ENCODE measurements at places on chromosomes 16 and 17.

GRCh38 chr16:15874745-15875314 lies 13.6 kb downstream of the CEP20 start:
- no peak for DNase-seq

DNA sequence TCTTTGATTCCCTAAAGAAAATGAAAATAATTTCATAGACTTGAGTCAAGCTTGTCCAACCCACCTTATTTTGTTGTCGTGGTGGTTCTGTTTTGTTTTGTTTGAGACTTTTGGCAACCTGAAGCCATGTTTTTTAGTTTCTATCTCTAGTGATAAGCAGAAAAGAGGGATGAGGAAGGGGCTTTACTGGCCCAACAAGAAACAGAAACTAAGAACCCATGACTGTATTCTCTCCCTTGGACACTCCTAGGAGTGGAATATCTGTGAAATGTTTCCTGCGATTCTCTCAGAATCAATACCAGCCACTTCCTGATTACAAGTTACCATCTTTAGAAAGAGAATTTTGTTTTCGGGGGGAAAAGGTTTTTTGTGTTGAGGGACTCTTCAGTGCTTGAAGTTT lies 207.5 kb downstream of the PRKCA start:
- no peak for DNase-seq

DNA sequence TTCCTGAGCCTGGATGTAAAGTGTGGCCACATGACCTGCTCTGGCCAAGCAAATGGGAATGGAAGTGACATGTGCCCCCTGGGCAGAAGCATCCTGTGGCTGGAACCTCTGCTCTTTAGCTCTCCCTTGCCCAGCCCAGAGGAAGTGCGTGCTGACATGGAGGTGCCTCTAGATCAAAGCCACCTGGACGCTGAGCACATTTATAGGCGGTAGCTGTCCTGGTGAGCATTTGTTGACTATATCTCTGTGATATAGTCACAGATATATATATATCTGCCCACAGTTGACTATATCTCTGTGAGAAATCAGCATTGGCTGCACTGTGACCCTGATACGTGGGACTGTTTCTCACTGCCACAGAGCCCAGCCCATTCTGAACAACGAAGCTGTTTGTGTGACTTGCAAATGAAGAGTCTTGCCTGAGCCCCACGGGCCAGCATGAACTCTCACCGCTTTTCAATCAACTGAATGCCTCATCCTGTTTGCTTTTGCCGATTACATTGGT lies 118.8 kb downstream of the C16orf95 start:
- DNase-seq: no peak

DNA sequence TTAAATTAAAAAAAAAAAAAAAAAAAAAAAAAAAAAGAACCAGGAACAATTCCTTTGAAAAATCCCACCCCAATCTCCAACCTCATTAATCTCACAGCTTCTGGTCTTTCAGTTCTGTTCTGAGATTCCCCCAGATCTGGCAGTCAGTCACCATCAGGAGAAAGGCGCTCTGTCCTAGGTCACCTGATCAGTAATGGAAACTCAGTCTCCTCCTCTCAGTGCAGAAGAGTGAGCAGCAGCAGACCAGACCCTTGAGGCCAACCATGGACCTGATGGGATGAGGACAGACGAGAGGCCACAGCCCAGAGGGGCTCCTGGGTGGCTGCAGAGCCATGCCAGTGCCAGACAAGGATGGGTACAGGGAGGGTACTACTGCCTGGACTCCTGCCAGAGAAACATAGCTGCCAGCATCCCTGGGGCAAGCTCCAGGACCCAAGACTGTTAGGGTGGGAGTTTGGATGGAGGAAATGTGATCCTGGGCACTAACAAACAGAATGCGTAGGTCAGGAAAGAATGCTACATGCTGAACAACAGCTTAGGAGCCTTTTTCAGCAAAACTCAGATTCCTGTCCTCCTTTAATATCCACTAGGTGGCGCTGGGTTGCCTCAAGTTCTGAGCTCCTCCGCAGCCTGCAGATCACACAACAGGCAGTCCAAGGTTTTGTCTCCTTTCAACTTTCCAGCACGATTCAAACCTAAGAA lies 28.7 kb downstream of the MPG start:
- DNase-seq: no peak

DNA sequence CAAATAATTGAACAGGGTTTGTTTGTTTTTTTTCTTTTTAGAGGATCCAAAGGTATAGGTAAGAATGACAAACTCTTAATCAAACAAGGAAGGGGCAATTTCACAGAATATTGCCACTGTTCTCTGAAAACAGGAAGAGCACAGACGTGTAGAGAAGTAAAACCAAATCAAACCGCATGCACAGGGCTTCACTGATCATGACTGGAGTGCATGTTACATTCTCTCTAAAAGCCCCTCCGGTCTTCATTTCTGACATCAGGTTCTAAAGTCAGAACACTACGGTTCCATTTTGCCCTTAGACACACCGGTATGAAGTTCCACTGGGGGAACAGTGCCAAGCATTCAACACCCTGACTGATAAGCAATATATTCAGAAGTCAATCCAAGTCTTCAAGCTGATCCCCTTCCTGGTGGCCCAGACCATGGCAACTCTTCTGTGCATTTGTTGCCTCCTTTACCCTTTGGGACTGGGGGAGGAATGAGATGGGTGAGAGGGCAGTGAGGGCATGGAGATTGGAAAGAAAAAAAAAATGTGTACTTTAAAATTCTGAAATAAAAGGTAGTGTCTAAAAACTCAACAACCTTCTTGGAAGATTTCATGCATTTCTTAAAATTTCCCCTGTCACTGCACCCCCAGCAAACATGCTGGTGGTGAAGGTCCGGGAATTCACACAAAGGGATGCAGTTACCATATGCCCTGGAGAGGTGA lies 1.4 kb downstream of the MMD start:
- DNase-seq: no peak

- DNase-seq: no peak
Observed at GRCh38 chr17:39098588-39098987, 52.8 kb downstream of the PLXDC1 start.

DNA sequence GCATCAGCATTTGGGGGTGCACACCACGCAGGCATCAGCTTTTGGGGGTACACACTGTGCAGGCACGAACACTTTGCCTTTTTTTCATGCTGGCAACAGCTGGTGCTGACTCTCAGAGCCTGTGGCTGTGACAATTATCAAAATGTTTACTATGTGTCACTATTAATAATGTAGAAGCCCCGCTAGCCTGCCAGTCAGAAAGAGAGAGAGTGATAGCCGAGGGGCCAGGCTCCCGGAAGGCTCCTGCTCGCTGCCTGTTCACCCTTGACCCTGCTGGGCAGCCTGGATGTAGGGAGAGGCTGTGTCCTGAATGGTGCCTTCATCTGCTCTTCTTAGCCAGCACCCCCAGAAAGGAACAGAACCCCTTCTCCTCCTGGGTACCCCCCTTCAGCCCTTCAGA lies 61.9 kb downstream of the SDK2 start:
- no peak for DNase-seq

DNA sequence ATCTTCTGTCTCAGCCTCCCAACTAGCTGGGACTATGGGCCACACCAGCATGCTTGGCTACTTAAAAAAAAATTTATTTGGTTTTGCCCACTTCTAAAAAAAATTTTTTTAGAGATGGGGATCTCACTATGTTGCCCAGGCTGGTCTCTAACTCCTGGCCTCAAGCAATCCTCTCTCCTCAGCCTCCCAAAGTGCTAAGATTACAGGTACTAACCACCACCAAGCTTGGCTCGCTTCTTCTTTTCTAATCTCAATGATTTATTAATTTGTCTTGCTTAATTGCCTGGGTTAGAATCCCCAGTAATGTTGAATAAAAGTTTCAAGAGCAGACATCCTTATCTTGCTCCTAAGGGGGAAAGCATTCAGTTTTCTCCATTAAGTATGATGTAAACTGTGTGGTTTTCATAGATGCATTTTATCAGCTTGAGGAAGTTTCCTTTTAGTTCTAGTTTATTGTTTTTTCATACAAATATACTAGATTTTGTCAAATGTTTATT lies 65.8 kb upstream of the NACA2 start:
- DNase-seq: no peak
